ENCODE measurements at places on chromosomes 2 and 18.
A peak's percentile ranks its signal among the peaks of the same experiment; 100 is the strongest.

DNA sequence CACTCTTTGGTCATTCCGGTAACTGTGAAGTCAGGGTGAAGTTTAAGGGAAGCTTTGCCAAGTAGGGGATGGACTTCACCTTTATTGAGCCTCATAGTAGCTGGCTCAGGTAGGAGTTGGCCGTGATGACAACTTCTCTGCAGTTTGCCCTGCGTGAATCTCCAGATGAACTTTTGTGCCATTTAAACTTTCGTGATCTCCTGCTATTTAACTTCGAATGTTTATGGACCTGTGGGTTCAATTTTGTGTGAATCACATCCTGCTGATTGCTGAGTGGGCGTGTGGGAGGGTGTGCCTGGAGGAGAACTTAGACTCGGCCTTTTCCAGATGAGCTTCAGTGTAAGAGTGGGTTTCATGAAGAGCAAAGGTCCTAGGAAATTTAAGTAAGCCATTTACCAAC is 4.2 kb downstream of the UGT1A1 start:
- DNase-seq, result no peak

DNA sequence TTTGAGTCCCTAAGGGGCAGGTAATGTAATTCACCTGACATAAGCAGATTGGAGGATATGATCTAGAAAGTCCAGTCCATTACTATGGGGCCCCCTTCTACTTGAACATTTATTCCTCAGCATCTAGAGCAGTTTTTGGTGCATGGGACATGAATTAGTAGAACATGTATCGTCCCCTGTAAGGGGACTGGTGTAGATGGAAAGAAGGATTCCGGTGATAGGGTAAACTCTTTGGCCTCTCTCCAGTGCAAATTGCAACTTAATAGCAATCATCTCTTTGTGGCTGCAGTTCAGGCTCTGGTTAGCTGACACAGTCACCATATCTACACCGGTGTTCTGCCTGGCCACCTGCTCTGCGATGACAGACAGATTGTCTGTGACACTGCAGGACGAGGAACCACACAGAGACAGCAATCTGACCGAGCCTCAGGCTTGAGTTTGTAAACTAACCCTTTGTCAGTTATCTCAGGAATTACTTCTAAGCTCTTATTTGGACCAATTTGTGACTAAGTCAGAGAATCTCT is 6.4 kb upstream of the SLC8A1 start:
- peak; percentile 17 for DNase-seq

DNA sequence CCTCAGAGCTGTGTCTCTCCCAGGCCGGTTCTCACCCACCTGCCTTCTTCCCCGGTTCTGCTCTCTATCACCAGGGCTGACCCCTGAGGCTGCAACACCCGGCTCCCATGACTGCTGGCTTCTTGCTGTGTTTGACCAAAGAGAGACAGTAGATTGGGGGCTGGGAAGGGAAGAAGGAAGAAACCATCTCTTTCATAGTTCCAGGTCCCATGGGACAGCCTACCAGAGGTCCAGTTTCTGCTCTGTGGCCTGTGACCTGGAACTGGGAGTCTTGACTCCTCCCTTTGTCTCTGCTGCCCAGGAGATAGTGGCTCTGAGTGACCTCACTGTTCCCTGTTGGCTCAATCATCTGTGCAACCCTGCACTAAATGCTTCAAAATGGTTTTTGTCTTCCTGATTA is 38.1 kb downstream of the ALPK2 start:
- no peak for DNase-seq

DNA sequence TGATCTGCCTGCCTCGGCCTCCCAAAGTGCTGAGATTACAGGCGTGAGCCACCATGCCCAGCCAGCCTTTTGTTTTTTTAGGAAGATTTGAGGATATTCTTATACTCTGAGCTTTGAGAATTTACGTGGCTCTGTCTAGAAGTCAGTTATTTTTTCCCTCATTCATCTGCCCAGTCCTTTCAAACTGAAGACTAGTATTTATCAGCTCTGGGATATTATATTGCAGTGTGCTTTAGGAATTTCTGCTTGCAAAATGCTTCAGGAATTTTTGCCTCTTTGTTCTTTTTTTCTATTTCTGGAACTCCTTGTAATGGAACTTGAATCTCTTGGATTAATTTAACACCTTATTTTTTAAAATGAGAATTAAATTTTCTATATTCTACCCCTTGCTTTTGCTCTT is 22.6 kb downstream of the ACSL3 start:
- DNase-seq, result no peak

DNA sequence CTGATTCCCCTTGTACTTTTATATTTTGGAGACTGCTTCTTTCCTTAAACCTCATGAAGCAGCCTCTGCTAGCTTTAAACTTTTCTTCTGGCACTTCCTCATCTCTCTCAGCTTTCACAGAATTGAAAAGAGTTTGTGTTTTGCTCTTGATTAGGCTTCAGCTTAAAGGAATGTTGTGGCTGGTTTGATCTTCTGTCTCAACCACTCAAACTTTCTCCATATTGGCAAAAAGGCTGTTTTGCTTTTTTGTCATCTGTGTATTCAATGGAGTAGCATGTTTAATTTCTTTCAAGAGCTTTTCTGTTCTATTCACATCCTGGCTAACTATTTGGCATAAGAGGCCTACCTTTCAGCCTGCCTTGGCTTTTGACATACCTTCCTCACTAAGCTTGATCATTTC is 36.3 kb upstream of the MSTN start:
- no peak for DNase-seq

GRCh38 chr2:191435141-191435540 is 189.9 kb downstream of the MYO1B start:
- DNase-seq, result no peak

DNA sequence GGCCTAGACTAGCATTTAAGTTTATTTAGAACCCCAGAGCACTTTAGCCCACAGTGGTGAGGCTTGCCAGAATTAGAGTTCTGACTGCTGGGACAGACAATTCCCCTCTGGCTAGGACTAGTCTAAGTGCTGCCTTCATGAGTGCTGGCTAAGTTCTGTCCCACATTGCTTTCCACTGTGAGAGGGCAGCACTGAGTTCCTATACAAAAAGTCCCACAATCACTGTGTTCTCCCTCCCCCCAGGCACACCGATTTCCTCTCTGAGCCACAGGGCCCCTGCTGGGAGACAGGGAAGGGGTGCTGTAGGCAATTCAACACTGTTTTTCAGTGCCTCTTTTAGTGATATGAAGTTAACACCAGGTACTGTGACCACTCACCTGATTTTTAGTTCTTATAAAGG is 310.9 kb downstream of the DLGAP1 start:
- DNase-seq, result no peak

- DNase-seq, result no peak
Observed at GRCh38 chr18:46815661-46816060, 58.8 kb upstream of the ST8SIA5 start.

GRCh38 chr2:197232010-197232409 is 78.6 kb downstream of the ANKRD44 start:
- no peak for DNase-seq

DNA sequence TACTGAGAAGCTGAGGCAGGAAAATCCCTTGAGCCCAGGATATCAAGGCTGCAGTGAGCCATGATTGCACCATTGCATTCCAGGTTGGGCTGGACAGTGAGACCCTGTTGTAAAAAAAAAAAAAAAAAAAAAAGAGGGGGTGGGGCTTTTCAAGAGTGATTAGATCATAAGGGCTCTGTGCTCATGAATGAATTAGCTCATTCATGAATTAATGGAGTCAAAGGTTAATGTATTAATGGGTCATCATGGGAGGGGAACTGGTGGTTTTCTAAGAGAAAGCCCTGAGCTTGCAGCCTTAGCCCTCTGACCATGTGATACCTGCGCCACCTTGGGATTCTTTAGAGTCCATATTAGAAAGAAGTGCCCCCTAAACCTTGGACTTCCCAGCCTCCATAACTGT is 4.5 kb downstream of the SLC19A3 start:
- no peak for DNase-seq

DNA sequence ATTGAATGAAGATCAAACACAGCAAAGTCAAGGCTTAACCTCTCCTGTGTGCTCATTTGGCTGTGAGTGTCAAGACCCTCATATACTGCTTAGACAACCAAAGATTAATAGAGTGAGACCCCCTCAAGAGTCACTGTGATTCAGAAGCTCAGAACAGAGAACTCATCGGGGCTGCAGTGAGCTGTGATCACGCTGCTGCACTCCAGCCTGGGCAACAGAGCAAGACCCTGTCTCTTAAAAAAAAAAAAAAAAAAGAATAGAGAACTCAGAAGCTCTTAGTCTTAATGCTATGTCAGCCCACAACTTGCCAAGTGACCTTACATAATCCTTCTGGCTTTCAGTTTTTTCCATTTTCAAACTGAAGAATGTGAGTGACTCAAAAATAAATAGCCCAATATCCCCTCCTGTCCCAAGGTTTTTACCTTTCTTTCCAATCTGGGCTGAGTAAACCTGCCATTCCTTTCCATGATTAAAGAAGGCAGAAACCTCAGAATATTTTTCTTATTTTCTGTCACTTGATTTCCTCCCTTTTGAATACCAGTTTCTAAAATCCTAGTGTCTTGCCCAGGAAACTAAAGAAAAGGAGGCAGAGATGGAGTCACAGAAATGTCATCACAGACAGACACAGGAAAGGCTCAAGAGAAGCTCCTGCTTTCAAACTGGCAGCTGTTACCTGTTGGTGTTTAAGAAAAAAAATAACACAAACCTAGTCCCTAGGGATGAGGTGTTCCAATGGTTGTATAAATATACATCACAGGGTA is 102.4 kb downstream of the CACNB4 start:
- DNase-seq, result no peak

- DNase-seq, result no peak
Observed at GRCh38 chr2:176851889-176852483, 360.6 kb upstream of the HNRNPA3 start.

DNA sequence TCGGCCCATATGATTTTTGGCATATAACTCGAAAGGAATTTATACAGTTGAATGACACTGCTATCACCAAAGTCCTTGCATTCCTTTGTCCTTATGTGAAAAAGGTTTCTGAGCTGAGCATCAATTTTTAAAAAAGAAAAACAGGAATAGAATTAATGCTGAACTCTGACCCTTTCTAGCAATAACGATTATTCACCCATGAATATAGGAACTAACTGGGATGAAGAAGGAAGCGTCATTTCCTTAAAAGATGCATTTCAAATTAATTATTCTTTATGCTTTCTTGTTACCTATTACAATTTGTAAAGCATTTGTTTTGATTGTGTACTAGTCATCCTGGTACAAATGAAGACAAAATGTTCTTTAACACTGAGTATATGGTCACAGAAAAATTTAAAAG is 19.3 kb downstream of the TMEM247 start:
- no peak for DNase-seq

DNA sequence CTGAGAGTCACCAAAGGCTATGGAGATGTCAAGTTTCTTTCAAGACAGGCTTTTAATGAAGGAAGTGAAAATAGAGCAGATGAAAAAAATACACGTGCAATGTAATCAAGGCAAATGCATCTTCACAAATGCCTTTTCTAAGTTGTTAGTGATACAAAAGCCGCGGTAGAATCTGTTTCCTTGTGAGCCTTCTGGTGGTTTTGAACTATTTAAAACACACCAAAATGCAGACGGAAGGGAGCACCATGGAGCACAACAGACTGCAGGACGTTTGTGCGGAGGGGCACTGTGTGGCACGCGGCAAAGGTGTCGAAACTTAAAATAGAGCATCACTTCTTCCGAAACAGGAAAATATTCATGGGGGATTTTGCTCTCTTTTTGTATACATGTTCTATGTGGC is 65.0 kb upstream of the BOD1L2 start:
- no peak for DNase-seq

Data from OCI-M1 (cell line).